ENCODE measurements at places on chromosomes 7 and 10. TPM values are rescaled to one million over a fixed set of nuclear protein-coding genes. Genes with fewer than 3 reads are reported as not detected.
A peak's percentile ranks its signal among the peaks of the same experiment; 100 is the strongest.

Gene RPEL1
- not detected for total RNA-seq

- DNase-seq: peak; percentile 81
Measured at GRCh38 chr7:127650847-127651555, 993 bp upstream of the SND1 start.

DNA sequence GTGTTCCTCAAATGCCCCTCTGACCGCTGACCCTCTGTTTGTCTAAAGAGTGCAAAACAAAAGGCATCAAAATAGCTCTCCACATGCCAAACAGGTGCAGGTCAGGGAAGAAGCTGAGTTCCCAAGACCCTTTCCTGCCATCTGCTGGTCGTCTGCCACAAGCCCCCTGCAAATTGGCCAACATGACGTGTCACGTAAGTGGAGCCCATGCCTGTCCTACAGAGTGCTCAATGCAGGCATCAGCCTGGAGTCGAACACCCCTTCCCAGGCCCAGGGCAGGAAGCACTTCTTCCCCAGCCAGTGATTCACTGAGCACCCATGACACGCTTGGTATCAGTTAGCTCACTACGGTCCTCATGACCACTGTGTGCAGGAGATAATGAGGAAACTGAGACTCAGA is 14.1 kb downstream of the TMEM72 start:
- no peak for DNase-seq

DNA sequence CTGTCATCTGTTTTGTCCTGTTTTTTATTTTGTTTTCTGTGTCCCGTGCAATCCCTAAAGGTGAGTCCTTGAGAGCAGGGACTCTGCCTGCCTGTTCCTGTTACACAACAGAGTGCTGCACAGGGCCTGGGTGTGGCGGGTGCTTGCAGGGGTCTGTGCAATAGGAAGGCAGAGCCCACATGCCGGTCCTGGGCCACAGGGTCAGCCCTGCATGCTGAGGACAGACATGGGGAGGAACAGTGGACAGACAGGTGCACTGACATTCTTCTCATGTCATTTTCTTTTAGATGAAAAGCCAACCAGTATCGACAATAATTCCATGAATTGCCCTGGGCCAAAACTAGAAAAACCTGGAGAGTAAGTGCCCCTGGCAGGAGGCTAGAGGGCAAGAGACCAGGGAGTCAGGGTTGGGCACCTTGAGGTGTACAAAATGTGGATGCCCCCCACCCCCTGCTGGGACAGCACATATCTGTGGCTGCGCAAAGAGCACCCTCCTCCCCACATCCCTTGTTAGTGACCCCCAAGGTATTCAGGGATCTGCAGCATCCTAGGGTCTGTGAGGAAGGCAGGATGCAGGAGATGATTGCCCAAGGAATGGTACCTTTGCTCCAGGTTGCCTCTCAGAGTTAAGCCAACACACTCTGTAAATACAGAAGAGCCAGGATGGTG is 19.9 kb downstream of the ANTXRL start:
- DNase-seq: peak; percentile 72

GRCh38 chr7:7731732-7732131 is 13.3 kb upstream of the RPA3 start:
- no peak for DNase-seq

GRCh38 chr10:49144058-49144720 is 10.4 kb upstream of the FAM170B start:
- no peak for DNase-seq

Gene SLC35B4
- total RNA-seq: 19.0 TPM
